B cell (primary cell): ENCODE measurements at places on chromosomes 13 and 19.
A peak's percentile ranks its signal among the peaks of the same experiment; 100 is the strongest.

DNA sequence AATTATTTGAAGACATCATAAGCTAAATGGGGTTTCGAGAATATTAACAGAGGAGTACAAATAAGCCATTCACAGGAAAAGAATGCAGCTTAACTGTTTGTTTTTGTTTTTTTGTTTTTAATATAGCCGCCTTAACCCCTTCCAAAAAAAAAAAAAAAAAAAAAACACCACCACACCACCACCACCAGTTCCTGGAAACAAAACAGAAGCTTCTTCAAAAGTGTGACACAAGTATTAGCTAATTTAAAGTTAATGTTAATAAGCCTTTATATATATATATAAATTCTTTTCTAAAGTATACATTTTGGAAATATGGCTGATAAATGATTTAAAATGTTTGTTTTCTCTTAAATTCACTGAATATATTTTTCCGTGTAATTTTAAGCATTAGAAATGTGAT, 1.4 kb downstream of the RAP2A start:
- DNase-seq, result no peak

DNA sequence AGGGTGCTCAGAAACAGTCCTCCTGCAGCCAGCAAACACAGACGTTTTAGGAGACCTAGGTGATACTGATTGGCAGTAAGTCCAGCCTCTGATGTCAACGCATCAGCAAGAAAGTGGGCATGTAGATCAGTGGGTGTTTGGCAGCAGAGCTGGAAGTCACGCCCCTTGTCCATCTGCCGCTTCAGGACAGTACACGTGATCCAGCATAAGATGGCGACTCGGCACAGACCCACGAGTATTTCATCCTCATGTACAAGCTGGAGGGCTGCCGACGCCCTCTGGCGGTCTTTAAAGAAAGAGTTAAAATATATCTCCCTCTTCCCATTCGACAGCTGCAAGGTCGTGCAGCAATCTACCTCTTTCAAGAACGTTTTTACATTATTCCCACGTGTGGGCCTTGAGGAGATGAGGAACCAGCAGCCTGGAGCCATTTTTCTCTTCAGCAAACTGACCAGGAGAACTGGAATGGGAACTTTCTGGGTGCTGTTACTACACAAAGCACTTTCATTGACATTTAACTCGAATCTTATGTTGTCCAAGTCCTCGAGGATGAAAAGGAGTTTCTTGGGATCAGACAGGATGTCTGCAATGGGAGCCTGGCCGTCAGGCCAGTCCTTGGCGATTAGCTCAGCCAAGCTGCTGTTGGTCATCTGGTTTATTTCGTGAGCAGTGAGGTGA, 22.3 kb downstream of the NLRP11 start:
- peak; percentile 83 for DNase-seq

DNA sequence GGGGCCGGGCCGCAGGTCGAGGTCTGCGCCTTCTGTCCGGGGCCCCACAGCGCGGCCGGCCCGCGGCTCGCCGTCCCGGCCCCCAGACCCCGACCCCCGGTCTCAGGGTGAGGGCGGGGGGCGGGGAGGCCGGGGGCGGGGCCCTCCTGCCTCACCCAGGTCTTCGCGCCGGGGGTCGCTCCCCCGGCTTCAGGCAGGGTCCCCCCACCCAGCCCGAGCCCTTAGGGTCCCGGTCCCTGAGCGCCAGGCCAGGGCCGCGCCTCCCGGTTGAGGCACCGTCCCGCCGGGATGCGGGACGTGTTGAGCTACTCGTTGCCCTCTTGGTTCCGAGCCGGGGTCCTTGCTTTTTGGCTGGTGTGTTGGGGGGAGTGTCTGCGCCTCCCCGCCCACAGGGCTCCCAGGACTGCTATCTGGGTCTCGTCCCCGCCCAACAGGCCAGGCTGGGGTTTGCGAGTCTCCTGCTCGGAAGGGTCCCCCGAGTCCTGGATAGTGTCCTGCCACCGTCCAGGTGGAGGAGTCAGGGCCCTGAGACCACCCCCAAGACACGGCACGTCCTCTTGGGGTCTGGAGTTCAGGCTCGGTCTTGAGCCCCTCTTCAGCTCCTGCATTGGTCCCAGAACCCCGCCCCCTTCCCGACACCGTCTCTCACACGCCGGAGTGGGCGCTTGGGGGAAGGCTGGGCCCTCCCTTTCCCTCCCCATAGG, 452 bp downstream of the PIAS4 start:
- peak; percentile 49 for DNase-seq

GRCh38 chr13:66138172-66138811, 1091.8 kb downstream of the PCDH9 start:
- DNase-seq, result peak; percentile 73

DNA sequence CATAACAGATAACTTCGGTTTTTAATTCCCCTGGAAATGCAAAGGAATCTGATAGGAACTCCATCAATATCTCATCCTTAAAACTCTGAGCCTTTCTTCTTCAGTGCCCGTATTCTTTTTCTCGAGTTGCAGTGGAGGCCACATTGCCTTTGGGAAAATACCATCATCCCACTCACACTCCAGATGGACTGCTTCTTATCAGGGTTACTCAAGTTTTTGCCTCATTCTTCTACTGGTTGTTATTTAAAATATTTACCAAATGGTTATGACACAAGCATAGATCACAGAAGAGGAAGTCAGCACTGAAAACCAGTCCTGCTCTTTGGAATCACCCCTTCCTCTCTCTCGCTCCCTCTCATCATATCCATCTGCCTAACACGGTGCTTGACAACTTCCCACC, 1020.5 kb upstream of the SLC10A2 start:
- DNase-seq, result no peak
